ENCODE measurements at places on chromosomes 1 and 21.

DNA sequence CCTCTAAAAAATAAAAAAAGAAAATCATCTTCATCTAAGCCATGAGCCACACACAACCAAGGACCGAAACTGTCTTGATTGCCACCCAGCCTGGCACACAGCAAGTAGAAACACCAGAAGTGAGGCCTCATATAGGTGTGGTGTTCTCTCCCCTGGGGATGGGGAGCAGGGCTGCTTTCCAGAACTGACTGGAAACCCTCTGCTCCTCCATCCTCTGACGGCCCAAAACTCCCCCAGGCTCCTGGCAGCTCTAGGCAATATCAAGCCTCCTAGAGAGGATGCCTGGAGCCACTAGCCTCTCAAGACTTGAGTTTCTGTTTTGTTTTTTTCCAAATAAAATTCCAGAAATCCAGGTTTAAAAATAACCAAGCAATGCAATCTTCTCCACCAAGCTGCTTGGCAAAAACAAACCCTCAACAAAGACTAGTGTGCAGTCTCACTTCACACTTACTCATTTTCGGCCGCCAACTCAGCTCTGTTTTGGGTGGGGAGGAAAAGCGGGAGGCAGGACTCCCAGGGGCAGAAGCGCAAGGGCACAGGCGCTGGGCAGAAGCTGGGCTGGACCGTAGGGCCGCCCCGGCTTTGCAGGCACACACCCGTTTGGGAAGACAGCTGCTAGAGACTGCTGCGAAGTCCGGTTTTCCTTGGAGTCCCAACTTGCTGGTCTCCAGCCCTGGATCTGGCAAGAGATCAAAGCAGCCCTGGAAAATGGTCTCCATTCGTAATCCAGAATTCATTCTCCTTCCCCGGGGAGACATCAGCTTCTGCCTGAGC, 78.2 kb upstream of the CAPZB start:
- DNase-seq = no peak

GRCh38 chr21:42721341-42721824, 68.0 kb downstream of the PDE9A start:
- DNase-seq = no peak

DNA sequence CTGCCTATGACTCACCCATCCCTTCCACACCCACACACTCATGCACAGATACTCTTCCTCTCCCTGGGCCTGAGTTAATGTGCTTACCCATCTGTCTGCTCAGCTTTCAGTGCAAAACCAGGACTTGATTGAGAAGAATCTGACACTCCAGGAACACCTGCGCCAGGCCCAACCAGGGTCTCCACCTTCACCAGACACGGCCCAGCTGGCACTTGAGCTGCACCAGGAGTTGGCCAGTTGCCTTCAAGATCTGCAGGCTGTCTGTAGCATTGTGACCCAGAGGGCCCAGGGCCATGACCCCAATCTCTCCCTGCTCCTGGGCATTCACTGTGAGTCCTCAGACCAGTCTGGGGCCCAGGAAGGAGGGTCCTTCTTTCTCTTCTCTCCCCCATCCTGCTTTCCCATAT, 3.5 kb upstream of the SH3BGRL3 start:
- DNase-seq = no peak

DNA sequence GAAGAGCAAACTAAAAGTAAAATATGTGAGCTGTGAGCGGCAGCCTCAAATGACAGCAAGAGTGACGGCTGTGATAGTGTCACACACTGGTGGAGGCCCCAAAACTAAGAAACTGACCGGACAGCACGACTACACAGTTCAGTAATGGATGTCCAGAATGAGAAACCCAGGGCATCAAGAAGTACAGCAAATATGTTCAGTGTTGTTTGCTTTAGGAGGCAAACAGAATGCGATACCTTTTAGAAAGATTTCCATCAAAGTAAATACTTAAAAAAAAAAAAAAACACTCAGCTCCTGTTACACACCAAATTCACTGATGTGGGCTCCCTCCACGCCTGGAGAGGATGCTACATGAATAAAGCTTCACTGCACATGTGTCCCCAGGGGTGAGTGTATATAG, 1.1 kb upstream of the PKP1 start:
- DNase-seq = no peak

GRCh38 chr1:2312160-2312514, 79.2 kb downstream of the MORN1 start:
- no peak for DNase-seq

GRCh38 chr1:11383553-11384169, 95.3 kb upstream of the DISP3 start:
- no peak for DNase-seq

- DNase-seq = peak; percentile 93
These were observed 86.0 kb downstream of the FOXD2 start for GRCh38 chr1:47523835-47524215.
